ENCODE measurements at places on chromosomes 12 and 14.

- DNase-seq = peak; percentile 40
These were observed 70.2 kb upstream of the GPHB5 start for GRCh38 chr14:63388766-63389431.

GRCh38 chr12:43066471-43066870 is 476.9 kb upstream of the PRICKLE1 start:
- no peak for DNase-seq

- DNase-seq = no peak
These were observed 237.1 kb downstream of the GPHN start for GRCh38 chr14:66745078-66745477.

GRCh38 chr12:120468325-120468820 is 1.2 kb downstream of the SRSF9 start:
- peak; percentile 14 for DNase-seq

DNA sequence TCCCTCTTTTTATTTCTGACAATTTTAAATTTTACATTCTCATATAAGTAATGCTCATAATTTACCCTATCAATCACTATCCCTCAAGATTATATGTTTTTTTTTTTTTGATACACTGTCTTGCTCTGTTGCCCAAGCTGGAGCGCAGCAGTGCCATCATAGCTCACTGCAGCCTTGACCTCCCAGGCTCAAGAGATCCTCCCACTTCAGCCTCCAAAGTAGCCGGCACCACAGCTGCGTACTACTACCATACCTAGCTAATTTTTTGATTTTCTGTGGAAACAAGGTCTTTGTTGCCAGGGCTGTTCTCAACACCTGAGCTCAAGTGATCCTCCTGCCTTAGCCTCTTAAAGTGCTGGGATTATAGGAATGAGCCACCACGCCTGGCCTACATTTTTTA is 4.4 kb downstream of the DUSP16 start:
- DNase-seq = no peak

- peak; percentile 75 for DNase-seq
These were observed at the start of gene TAPBPL for GRCh38 chr12:6451348-6452244. Gene TAPBPL (plus strand): TSS chr12:6452042. CDS start chr12:6452249, 207 bp downstream.

DNA sequence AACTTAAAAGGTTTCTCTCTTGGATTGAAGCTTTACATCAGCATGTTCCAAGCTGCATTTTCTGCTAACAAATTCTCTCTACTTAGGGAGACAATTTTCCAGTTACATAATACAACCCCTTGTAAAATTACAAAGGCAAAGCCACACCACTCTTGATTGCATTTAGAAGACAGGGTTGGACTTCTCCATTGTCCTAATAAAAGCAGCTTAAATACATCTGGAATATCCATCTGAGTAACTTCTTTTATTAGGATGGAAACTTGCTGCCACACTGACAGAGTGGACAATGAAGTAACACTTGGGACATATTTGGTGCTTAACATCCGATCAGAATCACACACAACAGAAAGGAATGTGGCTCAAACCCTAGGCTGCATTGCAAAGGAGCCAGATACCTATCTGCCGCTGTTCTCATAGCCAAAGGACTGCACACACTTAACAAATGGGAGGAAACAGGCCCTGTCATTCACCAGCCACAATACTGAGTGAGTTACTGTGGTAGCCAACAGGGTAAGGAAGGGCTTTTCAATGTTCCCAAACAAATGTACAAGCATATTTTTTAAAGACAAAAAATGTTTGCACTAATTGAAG is 157.2 kb downstream of the PAX9 start:
- no peak for DNase-seq

GRCh38 chr12:57553343-57554202 is 3.7 kb downstream of the KIF5A start:
- no peak for DNase-seq

DNA sequence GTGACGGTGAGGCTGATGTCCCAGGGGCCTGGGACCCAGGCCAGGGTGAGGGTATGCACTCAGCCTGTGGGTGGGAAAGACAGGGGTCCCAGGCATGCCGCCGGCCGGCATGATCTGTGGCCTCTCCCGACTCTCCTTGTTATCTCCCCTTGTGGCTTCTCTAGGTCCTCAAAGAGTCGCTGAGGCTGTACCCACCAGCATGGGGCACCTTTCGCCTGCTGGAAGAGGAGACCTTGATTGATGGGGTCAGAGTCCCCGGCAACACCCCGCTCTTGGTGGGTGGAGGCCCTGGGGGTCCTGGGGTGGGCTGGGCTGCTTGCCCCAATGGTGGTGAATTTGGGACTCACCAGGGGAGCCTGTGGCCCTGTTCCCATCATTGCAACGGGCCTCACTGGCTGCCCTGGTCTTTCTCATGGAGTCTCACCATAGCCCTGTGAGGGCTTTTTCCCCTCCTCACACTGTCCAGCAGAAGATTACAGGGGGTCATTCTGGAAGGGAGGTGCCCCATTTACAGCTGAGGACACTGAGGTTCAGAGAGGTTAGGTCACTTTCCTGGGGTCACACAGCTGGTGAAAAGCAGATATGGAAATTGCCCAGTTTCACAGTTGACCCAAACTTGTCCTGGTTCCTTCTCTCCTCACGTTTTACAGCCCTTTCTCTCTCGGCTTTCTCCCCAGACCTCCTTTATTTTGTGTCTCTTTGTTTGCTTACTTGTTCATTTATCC is 37.9 kb downstream of the CYP46A1 start:
- no peak for DNase-seq

DNA sequence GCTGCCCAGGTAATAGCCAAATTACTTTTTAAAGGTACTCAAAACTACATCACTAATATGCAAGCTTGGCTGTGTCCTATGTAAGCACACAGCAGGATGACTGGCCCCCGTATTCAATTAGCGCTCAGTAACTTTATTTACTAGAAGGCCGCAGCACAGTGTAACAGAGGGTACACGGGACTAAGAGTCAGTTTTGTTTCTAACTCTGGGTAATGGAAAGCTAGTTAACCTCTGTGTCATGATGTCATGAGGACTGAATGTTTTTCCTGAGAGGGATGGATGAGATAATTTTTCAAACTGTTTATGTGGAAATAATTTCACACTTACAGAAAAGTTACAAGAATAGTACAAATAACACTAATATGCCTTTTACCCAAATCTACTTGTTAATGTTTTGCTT is 27.1 kb downstream of the GALNT4 start:
- DNase-seq = no peak

DNA sequence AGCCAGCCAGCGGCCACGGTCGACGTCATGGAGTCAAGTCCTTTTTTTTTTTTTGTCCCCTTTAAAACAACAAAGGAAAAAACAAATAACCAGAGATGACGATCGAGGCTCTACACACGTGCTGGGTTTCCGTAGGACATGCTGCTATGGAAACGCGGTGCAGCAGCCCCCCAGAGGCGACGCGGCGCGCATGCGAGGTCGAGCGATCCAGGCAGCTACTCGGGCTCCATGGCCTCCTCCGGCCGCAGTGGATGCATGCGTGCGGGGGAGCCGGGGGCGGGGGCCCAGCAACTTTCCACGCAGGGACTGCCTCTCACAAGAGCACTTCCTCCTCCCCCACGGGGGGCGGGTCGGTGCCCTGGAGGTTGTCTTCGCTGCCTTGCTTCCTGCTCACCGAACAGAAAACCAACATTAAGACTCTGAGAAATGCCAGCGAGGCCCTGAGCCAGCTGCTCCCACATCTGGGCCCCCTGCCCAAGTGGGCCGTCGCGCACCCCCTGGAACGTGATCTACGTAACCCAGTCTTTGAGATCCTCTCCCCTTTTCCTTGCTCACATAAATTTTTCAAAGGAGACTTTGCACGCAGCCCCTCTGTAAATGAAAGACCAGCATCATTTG is 30.7 kb downstream of the P2RX4 start:
- DNase-seq = peak; percentile 94

DNA sequence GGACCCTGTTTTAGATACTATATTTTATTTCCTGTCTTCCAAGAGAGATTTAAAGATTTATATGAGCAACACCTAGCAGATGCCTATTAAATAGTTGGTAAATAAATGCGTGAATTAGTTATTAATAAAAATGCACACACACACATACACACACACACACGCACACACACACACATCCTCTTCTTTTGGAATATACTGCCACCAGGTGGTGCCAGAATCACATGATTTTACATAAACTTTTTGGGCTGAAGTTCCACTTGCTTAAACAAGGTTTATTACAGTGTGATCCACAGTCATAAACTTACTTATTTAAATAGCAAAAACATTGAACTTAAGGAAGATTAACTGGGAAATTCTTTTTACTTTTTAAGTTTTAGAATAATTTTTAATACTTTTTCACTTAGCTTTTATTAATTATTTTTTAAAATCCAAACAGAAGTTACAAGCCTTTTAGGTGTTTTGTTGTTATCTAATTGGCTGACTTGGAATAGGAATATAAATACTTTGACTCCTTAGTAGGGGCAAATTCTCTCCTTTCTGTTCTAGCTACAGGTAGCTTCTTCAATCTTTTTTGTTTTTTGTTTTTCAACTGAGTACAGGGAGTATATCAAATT is 17.5 kb downstream of the RAD51B start:
- peak; percentile 53 for DNase-seq

DNA sequence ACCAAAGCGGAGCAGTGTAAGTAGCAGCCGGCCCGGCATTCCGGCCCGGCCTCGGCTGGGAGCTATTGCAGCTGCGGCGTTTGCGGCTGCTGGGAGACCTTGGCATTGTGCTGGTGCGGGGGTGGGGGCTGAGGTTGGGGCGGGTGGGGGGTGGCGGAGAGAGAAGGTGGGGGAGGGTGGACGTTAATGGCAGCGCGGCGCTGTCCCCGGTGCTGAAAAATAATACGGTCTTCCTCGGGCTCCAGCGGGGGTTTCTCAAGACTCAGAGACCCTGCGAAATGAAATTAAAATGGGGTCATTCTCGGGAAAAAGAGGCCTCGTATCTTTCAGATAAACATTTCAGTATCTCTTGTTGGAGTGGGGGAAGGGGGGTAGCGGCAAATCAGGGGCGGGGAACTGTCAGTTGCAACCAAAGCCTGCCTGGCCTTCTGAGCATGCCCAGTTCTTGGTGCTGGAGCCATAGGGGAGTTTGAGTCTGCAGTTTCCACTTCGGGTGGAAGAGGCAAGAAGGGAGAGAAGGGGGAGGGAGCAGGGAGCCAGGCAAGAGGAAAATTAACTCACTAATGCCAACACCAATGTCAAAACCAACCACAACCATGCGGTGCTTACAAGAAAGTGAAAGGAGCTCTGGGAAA is 414 bp downstream of the UNC79 start:
- DNase-seq = no peak

DNA sequence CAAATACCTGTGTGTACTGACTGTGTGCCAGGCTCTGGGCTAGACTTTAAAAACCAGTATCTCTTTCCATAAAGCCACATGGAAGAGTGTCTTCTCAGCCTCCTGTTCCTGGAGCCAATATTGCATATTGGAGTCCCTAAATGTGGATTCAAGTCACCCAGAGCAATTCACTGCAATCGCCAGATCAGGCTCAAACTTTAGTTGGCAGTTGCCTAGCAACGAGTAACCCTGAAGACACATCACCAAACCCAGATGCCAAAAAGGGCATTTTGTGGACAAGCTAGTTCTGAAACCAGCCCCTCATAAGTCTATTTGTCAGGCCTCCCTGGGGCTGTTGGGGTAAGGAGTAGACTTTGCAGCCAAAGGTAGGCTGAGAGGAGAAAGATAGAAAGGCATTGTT is 13.7 kb downstream of the DPF3 start:
- no peak for DNase-seq

GRCh38 chr12:121613462-121613861 is 12.9 kb upstream of the ORAI1 start:
- no peak for DNase-seq

GRCh38 chr14:66143387-66144112 is 342.6 kb upstream of the CCDC196 start:
- DNase-seq = no peak

GRCh38 chr14:92459950-92460421 is 53.6 kb upstream of the RIN3 start:
- DNase-seq = no peak

GRCh38 chr12:93002293-93003054 is 73.4 kb upstream of the EEA1 start:
- DNase-seq = no peak
